ENCODE measurements at places on chromosomes 11 and 22.

DNA sequence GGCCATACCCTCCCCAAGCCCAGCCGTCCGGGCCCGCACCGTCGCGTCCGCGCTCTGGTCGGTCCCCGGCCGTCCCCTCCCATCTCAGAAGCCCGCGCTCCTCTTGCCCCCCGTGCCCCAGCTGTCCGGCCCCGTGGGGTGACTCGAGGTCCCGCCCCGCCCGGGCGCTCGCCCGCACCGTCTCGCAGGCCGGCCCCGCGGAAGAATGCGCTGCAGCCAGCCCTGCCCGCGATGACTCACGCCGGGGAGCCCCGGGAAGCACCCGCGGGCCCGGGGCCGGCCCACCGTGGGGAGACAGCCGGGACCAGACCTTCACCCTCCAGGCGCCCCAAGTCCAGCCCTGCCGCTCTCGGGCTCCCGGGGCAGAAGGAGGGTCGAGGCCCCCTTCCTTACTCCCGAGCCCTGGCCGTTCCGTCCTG lies 320 bp upstream of the PHLDA2 start:
- DNase-seq: peak; percentile 67

DNA sequence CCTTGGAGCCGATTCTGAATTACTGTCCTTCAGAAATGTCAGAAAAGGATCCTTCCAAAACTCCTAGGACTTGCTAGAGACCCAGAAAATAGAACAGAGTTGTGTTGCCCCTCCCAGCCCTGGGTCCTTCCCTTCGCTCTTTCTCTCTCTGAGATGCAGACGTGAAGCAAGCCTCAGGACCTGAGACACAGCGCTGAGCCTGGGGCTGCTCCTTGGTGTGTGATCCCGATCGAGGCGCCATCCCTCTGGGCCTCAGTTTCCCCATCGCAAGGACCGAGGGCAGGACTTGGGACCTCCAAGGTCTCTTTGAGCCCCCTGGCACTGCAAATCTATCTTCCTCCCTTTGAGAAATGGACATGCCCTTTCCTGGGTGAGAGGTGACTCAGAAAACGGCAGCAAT lies 533.5 kb downstream of the TBC1D22A start:
- DNase-seq: no peak

- peak; percentile 54 for DNase-seq
Observed at GRCh38 chr11:126061707-126062678, 673 bp downstream of the CDON start.

- DNase-seq: no peak
Observed at GRCh38 chr11:47460571-47461235, 11.8 kb upstream of the RAPSN start.

DNA sequence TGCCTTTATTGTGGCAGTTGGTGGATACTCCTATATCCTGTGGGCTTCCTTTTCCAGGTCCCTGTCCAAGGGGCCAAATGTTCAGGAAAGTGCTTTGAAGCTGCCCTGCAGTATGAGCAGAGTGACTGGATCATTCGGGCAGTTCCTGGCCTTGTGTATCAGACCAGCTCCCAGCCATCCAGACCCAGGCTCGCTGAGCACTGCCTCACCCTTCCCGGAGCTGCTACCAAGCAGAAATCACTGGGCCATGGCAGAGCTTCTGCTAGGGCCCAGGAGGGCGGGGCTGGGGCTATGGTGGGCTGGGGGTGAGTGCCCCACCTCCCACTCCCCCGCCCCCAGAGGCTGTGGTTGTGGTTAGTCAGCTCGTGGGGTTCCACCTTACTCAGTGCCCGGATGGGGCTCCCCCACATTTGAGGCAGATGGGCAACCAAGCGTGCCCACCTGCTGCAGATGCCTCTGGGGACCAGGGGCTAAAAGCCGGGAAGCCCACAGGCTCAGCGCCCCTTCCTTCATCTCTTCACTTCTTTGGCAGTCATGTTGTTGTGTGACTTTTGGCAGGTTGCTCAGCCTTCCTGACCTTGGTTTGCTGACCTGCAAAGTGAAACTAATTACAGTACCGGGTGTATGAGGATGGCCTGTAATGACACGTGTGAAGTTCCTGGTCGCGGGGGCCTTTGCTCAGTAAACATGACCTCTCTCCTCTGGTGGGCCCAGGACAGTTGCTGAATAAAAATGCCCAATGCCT lies 2.1 kb upstream of the LRRC32 start:
- DNase-seq: peak; percentile 71
